ENCODE measurements at places on chromosomes 16 and 17.
A peak's percentile ranks its signal among the peaks of the same experiment; 100 is the strongest.

DNA sequence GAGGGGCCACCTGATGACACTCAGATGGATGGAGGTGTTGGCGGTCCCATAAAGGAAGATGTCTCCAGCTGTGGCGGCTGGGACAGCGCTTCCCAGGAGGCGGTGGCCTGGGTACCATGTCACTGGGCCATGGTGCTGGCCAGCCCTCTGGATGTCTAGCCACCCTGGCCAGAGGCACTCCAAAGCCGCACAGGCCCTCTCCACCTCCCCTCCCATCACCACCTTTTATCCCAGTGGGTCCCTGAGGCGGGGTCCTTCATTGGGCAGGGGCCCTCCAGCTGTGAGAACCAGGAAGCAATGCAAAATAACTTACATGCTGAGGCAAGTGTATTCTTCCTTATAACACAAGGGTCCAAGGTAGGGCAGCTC is 23.1 kb downstream of the RAB11FIP4 start:
- no peak for DNase-seq

DNA sequence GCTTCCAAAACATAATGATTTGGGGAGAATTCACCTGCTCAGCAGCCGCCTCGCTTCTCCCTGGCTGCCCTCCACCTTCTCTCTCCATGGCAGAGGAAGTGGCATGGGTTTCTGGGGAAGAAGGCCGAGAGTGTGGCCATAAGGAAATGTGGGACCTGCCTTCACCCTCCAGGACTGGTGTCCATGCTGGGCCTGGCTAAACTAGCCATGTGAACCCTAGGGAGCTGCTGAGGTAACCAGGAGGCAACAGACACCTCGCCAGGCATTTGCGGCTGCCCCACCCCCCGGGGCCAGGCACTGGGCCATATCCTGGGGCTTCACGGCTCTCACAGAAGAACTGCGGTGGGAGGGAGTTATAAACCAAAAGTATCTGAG is 9.9 kb upstream of the CMTM4 start:
- DNase-seq = no peak

DNA sequence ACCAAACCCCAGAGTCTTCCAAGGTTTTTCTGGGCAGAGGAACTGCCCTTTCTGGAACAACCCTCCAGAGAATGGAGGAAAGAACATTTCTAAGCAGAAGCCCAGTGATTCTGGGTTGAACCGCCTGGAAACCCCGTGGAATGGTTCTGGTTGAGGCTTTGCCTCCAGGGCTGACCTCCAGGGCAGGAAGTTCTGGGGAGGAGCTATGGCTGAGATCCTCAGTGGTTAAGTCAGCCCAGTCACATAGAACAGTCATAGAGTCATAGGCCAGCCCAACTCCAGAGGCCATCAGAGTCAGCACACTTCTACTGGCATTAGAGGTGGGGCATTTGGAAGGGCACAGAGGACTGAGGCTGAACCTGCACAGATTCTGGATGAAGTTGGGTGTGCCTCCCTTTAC is 65.9 kb downstream of the SPACA3 start:
- DNase-seq = no peak

DNA sequence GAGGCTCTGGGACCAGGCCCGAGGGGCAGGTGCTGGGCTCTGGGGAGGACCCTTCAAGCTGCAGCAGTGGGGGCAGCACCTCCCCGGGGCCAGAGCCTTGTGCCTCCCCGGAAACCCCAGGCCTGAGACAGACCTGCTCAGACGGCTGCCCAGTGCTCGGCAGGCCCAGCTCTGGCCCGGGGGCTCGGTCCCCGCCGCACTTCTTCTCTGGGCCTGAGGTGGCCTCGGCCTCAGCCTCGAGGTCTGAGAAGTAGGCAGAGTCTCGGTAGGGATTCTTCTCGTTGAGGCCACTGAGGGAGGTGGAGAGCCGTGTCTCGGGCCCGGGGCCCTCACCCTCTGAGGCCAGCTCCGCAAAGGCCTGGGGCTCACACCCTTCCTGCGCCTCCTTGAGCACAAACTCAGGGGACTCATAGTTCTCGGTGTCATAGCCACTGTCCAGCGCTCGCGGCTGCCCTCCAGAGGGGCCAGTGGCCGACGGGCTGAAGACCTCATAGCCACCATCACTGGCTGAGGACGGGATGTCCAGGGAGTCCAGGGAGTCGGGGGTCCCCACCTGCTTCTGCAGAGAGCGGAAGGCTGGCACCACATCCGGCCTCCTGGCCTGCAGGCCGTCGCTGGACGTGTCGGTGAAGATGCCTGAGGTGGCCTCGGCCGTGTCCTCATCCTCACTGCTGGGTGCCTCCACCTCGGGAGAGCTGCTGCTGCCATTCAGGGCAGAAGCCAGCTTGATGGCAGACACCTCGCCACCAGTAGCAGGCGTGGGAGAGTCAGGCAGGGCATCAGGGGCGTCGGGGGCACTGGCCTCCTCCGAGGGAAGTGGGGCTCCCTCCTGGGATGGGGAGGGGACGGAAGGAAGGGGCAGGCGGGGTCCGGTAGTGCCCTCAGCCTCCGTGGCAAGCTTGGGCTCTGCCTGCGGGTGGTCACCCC is 44.3 kb upstream of the PVALEF start:
- no peak for DNase-seq

- no peak for DNase-seq
These were observed 5.9 kb upstream of the JPT1 start for GRCh38 chr17:75160211-75160610.

DNA sequence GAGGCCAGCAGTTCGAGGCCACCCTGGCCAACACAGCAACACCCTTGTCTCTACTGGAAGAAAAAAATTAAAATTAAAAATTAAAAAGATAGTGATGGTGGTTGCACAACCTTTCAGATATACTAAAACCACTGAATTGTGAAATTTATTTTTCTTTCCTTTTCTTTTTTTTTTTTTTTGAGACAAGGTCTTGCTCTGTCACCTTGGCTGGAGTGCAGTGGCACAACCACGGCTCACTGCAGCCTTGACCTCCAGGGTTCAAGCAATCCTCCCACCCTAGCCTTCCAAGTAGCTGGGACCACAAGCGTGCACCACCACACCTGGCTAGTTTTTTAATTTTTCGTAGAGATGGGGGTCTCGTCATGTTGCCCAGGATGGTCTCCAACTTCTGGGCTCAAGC is 254.4 kb downstream of the SLC39A11 start:
- DNase-seq = no peak

DNA sequence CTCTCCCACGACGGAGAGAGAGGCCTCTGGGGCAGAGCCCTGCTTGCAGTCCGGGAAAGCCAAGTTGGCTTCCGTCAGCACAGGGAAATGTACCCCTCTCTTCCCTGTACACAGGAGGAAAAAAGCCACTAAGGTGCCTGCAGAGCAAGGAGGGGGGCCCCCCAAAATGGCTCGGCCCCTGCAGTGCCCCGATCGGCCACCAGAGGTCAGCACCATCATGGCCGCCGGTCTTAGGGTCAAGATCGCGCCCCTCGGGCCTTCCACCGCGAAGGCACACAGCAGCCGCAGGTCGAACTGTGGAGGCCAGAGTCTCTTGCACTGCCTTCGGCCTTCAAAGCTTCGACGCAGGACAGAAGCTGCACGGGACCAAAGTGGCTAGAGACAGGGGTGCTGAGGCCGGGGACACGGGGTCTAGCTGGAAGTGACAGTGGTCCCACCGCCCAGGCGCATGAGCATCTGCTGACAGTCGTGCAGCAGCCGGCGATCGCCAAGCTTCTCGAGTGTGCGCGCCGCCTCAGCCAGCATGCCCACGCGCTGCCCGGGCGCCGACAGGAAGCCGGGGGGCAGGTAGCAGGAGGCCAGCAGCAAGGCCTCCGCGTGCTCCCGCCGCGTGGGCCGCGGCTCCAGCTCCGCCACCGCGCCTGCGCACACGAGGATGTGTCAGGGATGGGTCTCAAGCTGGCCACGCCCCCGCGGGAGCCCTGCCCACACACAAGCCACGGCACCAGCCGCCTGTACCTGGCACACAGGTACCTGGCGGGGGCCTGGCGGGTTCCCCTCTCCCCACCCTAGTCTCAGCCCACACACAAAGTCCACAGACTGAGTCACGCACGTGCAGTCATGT is 24.4 kb downstream of the SREBF1 start:
- peak; percentile 52 for DNase-seq

DNA sequence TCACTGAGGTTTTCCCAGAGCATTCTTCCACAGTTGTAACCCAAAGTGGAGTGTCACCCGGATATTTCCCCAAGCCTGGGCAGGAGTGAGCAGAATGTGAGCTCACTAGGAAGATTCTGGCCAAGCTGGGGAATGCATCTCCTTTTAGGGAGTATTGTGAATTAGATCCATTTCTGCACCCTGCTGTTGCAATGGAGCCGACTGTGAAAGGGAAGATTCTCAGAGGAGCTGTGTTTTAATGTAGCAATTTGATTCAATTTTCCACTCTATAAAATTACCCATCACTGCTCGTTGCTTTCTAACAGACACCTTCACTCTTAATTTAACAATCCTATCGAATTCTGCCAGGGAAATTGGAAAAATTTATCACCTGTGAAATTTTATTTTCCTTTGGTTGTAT is 70.8 kb downstream of the SNX11 start:
- DNase-seq = no peak

- no peak for DNase-seq
These were observed 1629.5 kb upstream of the GOT2 start for GRCh38 chr16:60363566-60363965.

DNA sequence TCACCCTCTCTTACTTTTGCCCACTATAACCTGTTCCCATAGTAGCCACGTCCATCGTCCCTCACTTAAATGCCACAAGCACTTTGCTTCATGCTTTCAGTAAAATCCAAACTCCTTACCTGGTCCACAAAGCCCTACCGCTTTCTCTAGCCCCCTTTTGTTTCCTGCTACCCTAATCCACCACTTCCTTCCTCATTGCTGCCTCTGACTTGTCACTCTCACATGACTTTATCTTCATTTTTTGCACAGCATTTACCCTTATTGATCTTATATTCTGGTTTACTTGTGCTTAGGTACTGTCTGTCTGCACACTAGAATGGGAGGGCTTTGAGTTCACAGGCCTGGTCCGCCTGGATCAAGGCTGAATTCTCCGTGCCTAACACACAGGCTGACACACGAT is 340.0 kb downstream of the XYLT1 start:
- DNase-seq = no peak

- no peak for DNase-seq
These were observed 585 bp downstream of the MLKL start for GRCh38 chr16:74700116-74700437.

DNA sequence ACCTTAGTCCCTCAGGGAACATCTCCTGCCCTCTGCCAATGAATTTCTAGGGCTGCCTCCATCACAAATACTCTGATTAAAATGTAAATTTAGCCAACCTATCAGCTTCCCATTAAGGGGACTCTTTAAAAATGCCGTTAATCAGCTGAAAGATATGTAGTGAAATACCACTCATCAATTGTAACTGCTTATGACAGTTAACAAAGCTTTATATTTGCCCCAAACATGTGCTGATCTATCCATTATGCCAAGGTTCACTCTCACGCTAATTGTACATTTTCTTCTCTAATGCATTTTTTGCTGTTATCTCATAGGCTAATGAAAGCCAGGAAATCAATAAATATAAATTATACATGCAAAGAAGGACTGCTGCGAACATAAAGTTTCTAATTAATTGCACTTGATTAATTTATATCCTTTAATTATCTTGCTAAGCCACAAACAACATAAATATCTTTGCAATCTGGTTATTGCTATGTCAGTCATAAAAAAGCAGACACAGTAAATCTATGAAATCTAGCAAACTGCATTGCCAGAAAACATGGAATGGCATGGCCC is 601.4 kb upstream of the SALL1 start:
- no peak for DNase-seq

DNA sequence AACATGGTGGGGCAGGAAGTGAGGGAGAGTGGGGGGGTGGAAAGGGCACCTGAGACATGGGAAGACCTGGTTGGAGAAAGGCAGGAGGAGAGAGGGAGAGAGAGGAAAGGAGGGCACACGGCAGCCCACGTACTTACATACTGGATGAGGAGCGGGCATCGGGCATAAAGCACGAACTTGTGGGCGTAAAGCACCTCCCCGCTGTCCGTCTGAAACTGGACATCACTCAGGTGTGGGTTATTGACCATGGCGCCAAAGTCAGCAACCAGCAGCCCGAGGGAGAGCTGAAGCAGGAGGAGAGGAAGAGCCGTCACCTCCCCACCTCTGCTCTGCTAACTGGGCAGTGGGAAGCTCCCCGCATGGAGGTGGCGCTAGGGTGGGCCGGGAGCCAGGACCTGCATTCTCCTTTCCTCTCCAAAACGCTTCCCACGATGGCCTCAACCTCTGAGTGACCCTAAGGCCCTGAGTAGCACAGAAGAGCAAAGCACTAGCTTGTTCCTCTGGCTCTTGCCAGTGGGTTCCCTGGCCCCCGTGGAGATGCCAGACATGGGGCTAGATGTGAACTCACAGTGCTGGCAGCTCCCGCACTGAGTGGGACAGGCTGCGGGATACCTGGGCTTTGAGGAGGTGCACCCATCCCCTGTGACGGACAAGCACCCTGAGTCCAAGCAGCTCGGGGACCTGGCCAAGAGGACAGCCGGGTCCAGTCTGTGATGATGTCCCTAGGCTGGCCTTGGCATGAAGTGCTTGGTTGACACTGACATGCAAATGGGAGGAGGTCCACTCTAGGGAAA is 16.9 kb downstream of the SLX4 start:
- no peak for DNase-seq

GRCh38 chr17:77726549-77727006 is 231.9 kb upstream of the TNRC6C start:
- DNase-seq = no peak

GRCh38 chr17:60415146-60415545 is 7.1 kb upstream of the CHCT1 start:
- DNase-seq = no peak

DNA sequence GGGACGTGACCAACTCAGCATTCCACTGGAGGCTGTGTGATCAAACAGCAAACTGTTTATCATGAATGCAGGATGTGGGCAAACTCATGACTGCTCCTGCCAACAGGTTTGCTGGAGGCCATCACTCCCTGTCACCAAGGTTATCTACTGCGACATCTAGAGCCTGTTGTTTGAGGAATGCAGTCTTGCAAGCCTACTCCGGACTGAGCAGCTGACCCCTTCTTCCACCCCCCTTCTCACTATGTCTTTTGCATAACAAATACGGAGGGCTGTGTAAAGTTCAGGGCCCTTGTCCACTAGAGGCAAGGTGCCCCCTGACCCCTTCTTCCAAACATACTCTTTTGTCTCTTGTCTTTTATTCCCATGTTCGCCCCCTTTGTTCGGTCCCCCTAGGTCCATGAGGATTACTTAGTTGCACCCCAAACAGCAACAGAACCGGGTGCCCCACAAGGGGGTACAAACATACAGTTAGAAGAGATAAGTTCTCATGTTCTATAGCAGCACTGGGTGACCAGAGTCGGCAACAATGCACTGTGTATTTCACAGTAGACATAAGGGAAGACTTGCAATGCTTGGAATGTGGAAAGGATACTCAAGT is 28.7 kb downstream of the MEAK7 start:
- no peak for DNase-seq

GRCh38 chr17:1271441-1271840 is 1.2 kb downstream of the BHLHA9 start:
- no peak for DNase-seq

- no peak for DNase-seq
These were observed at the start of gene CD300LG for GRCh38 chr17:43846963-43847371. Gene CD300LG (plus strand): TSS chr17:43847176. CDS start chr17:43847217, 41 bp downstream.
